ENCODE measurements at places on chromosomes 11 and 22. TPM values are rescaled to one million over a fixed set of nuclear protein-coding genes. Genes with fewer than 3 reads are reported as not detected.

DNA sequence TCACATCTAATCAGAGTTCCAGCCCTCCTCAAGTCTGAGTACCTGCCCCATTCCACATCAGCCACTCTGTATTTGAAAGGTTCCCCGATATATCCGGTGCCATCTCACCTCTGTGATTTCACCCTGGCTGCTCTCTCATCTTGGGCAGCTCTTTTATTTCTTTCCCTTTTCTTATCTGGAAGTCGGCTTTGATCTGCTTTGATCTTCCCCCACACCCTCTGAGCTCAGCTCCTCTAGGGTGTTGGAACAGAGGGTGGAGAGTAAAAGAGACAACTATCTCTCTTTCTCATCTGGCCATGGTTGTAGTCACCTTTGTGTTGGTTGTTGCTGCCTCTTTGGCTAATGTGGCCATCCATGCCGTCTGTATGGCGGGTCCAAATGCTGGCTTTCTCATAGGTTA, 108.3 kb downstream of the ENTHD1 start:
- H3K4me1 ChIP-seq: no peaks in the 10 kb centered on the region
- no peak for DNase-seq
- H3K27me3 ChIP-seq: no peaks in the 10 kb centered on the region
- H3K4me3 ChIP-seq: no peak overlapping the region

GRCh38 chr22:36586852-36587251, 57.9 kb upstream of the EIF3D start:
- H3K36me3 ChIP-seq: no peaks in the 10 kb centered on the region
- no peak overlapping the region for H3K4me3 ChIP-seq
- H3K27me3 ChIP-seq: no peaks in the 10 kb centered on the region
- no peaks in the 10 kb centered on the region for H3K4me1 ChIP-seq

DNA sequence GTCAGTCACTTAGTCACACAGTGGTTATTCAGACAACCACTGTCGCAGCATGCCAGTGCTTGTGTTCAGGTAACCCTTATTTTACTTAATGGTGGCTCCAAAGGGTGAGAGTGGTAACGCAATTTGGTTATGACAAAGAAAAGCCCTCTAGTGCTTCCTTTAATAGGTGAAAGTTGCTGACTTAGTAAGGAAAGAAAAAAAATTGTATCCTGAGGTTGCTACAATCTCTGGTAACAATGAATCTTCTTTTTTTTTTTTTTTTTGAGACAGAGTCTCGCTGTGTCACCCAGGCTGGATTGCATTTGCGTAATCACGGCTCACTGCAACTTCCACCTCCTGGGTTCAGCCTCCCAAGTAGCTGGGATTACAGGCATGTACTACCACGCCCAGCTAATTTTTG, 64.5 kb downstream of the C11orf91 start:
- no peaks in the 10 kb centered on the region for H3K4me1 ChIP-seq
- no peak overlapping the region for H3K4me3 ChIP-seq
- DNase-seq: no peak
- peaks cover 4% of the 10 kb centered on the region for H3K27me3 ChIP-seq

The TRIM49D1 gene
- not detected for total RNA-seq

GRCh38 chr11:44870181-44870580, 80.5 kb downstream of the TP53I11 start:
- H3K36me3 ChIP-seq: no peaks in the 10 kb centered on the region
- H3K4me1 ChIP-seq: no peaks in the 10 kb centered on the region
- no peak for DNase-seq
- no peak overlapping the region for H3K27ac ChIP-seq
- no peak overlapping the region for H3K4me3 ChIP-seq

The SLC25A1 gene
- 27.6 TPM for total RNA-seq

- peaks cover 3% of the 10 kb centered on the region for H3K36me3 ChIP-seq
- no peaks in the 10 kb centered on the region for H3K27me3 ChIP-seq
- no peak overlapping the region for H3K27ac ChIP-seq
Measured at GRCh38 chr22:37979782-37980181, 4.6 kb downstream of the SOX10 start.

- H3K4me3 ChIP-seq: no peak overlapping the region
- H3K36me3 ChIP-seq: no peaks in the 10 kb centered on the region
Measured at GRCh38 chr11:108606495-108607160, 13.1 kb upstream of the EXPH5 start.

GRCh38 chr11:11280826-11281225, 72.2 kb downstream of the CSNK2A3 start:
- DNase-seq: no peak
- no peaks in the 10 kb centered on the region for H3K27me3 ChIP-seq

DNA sequence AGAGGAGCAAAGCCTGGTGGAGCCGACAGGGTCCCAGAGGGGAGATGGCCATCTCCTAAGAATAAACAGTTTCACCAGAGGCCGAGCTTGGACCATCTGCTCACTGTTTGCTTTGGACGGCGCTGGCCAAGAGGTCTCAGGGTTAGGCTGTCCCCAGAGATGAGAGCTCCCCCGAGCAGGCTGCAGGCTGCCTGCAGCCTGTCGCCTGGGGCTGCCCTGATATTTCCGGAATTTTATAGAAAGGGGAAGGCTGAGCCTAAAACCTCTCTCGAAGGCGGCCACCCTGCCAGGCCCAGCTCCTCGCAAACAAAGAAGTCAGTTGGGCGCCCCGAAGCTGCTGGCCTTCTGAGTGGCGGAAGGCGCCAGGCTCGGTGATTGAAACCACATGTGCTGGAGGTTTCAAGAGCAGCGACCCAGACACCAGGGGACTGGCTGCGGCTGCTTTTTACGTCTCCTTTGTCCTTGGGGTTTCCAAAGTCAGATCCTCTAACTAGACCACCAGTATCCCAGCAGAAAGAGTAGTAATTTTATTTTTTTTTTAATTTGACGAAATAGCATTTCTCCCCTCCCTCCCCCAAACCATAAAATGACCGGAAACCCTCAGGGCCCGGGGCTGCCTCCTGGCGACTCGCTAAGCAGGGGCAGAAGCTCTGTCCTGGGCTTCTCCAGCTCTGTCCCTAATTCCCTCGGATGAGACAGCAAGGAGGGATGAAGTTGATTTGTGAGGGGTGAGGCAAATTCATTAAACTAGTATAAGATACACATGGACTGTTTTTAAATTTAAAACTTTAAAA, 57.4 kb downstream of the CLMP start:
- H3K27me3 ChIP-seq: no peaks in the 10 kb centered on the region
- H3K4me1 ChIP-seq: no peaks in the 10 kb centered on the region
- no peak overlapping the region for H3K4me3 ChIP-seq
- H3K27ac ChIP-seq: no peak overlapping the region
- no peaks in the 10 kb centered on the region for H3K36me3 ChIP-seq

DNA sequence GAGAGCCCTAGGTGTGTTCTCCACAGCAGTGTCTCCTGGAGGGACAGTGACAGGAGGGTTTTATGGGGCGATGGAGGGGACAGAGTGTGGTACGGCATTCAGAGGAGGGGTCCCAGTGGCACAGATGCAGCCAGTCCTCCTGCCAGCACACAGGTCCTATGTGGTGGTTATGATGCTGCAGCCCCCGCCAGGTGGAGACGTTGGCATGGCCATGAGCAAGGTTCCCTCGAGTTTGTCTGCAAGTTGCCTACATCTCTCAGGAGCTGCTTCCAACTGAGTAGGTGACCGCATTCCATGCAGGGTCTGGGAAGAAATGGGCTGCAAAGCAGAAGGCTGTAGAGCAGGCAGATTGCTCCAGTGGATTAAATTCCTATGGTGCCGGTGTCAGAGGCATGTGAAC, 646.0 kb downstream of the TBC1D22A start:
- no peak overlapping the region for H3K4me3 ChIP-seq
- no peak for DNase-seq
- H3K4me1 ChIP-seq: no peaks in the 10 kb centered on the region

The HEPHL1 gene
- not detected for total RNA-seq

DNA sequence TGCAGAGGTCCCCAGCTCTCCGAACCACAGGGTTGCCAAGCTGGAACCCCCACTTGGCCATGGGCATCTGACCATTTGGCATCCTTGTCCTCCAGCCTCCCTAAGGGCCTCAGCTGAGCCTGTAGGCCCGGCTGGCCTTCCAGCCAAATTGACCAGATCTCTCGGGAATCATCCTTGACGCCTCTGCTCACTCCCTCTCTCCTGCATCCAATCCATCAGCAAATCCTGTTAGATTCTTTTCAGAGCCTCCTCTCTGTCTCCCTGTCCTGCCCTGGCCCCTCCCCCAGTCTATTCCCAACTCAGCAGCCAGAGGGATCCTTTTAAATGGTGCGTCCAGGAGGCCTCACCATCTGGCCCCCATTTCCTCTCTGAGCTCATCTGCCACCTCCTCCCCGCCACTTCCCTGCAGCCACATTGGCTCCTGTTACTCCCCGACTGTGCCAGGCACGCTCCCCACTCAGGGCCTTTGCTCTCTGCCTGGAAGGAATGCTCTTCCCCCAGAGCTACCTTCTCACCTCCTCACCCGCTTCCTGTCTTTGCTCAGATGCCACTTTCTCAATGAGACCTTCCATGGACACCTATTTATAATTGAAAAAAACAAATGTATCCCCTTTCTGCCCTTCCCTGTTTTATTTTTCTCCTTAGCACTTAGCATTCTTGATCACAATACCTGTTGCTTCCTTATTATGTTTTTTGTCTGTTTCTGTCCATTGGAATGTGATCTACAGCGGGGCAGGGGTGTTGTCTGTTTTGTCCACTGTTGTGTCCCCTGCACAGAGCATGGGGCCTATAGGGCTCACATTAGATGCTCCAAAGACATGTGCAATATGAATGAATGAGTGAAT, 78.1 kb downstream of the NFAM1 start:
- no peaks in the 10 kb centered on the region for H3K4me1 ChIP-seq
- DNase-seq: no peak
- no peaks in the 10 kb centered on the region for H3K27me3 ChIP-seq

GRCh38 chr11:130691581-130691980, 224.7 kb downstream of the SNX19 start:
- no peak overlapping the region for H3K27ac ChIP-seq
- DNase-seq: no peak
- H3K4me1 ChIP-seq: no peaks in the 10 kb centered on the region
- H3K36me3 ChIP-seq: no peaks in the 10 kb centered on the region

DNA sequence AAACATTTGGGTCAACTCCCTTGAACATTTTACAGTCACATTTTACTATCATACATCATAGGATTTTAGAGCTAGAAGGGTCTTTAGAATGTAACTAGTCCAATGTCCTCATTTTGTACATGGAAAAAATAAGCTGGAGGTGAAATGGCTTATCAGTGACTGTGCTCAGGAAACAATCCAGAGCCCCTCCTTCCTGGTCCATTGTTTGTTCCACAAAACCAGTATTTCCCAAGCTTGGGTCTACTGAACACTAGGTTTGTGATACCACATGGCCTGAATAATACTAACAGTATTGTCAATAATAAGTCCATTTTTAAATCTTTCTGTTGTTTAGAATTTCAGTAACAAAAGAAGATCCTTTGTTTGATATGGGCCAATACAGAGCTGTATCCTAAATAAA, 27.1 kb downstream of the PDGFD start:
- H3K36me3 ChIP-seq: no peaks in the 10 kb centered on the region
- no peaks in the 10 kb centered on the region for H3K4me1 ChIP-seq
- H3K27ac ChIP-seq: no peak overlapping the region
- no peak for DNase-seq

GRCh38 chr22:27130906-27131305, 473.5 kb downstream of the MIAT start:
- no peak overlapping the region for H3K4me3 ChIP-seq
- H3K27ac ChIP-seq: no peak overlapping the region
- DNase-seq: no peak
- peaks cover under 1% of the 10 kb centered on the region for H3K27me3 ChIP-seq
- no peaks in the 10 kb centered on the region for H3K4me1 ChIP-seq

DNA sequence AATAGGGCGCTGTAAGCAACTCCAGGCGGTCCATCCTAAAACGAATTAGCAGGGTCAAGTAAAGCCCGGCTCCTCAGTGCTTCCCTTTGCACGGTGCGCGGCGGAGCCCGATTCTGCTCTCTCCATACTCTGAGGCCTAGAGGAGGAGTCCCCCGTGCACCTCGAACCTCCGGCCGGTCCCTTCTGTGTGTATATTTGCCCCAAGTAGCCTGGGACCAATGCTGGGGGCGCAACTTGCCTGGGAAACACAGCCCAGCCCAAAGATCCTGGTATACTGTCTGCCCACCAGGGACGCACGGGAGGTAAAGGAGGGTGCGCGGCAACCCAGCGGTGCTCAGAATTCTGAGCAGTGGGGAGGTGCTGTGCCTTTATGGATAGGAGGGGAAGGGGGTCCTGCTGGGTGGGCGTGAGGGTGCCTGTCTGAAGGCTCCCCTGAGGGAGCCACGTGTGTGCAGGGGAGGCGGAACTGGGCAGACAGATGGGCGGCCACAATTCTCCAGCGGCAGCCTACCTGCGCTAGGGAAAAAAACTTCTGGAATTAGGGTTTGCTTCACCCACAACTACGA, 4.8 kb upstream of the TBX1 start:
- H3K36me3 ChIP-seq: no peaks in the 10 kb centered on the region
- H3K27ac ChIP-seq: no peak overlapping the region
- H3K27me3 ChIP-seq: peaks cover 5% of the 10 kb centered on the region
- peaks cover 33% of the 10 kb centered on the region for H3K4me1 ChIP-seq

GRCh38 chr11:793556-793955, 3.7 kb upstream of the CEND1 start:
- no peak overlapping the region for H3K4me3 ChIP-seq
- peaks cover 8% of the 10 kb centered on the region for H3K36me3 ChIP-seq
- H3K4me1 ChIP-seq: peaks cover 41% of the 10 kb centered on the region
- H3K27me3 ChIP-seq: no peaks in the 10 kb centered on the region
- no peak for DNase-seq
- H3K27ac ChIP-seq: no peak overlapping the region

GRCh38 chr11:28842716-28843115, 734.5 kb downstream of the METTL15 start:
- no peak overlapping the region for H3K4me3 ChIP-seq
- DNase-seq: no peak
- H3K27ac ChIP-seq: no peak overlapping the region
- H3K27me3 ChIP-seq: no peaks in the 10 kb centered on the region
- H3K4me1 ChIP-seq: no peaks in the 10 kb centered on the region

DNA sequence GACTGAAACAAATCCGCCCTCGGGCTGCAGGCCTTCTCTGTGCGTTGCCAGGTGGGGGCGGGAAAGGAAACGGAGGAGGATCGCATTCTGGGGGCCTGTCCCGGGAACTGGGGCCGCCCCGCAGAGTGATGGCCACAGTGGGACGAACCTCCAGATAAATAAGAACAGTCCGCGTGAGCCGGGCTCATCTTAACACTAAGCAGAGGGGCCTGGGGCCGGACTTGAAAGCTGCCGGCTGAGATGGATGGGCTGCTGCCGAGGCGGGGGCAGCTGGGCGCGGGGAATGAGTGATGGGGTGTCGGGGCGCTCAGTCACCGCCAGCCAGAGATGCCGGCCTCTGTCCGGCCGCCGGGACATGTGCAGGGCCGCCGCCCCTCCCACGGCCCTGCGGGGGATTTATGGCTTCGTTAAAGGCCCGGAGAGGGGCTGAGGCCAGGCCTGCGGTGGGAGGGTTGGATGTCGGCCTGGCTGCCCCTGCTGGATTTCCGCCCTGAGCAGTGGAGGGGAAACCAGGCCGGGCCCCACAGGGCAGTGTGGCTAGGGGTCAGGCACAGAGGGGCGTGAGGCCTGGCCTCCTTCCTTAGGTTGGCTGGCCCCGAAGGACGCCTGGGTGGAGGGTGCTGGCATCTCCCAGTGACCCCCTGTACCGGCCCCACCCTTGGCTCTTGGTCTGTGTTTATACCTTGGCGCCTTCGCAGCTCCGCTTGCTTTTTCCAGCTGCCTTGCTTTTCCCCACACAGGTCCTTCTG, 45.3 kb upstream of the CD82 start:
- no peaks in the 10 kb centered on the region for H3K27me3 ChIP-seq
- no peak for DNase-seq
- no peaks in the 10 kb centered on the region for H3K36me3 ChIP-seq
- H3K4me3 ChIP-seq: no peak overlapping the region
- no peak overlapping the region for H3K27ac ChIP-seq

The ADAMTS8 gene
- total RNA-seq: not detected
